ENCODE measurements at places on chromosomes 1 and 21. TPM values are rescaled to one million over a fixed set of nuclear protein-coding genes. Genes with fewer than 3 reads are reported as not detected.

DNA sequence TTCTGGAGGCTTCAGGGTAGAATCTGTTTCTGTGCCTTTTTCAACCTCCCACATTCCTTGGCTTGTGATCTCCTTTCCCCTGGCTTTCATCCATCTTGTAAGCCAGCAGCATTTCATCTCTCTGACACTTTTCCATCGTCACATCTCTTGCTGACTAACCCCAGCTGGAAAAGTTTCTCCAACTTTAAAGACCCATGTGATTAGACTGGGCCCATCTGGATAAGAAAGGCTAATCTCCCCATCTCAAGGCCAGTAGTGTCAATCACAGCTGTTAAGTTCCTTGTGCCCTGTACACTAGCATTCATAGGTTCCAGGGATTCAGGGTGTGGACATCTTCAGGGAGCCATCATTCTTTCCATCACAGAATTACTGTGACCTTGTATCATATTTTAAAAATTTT lies 452.1 kb downstream of the TTLL7 start:
- no peak overlapping the region for H3K27ac ChIP-seq
- H3K27me3 ChIP-seq, result peaks cover 7% of the 10 kb centered on the region
- no peaks in the 10 kb centered on the region for H3K4me1 ChIP-seq
- DNase-seq, result no peak
- H3K36me3 ChIP-seq, result no peaks in the 10 kb centered on the region

DNA sequence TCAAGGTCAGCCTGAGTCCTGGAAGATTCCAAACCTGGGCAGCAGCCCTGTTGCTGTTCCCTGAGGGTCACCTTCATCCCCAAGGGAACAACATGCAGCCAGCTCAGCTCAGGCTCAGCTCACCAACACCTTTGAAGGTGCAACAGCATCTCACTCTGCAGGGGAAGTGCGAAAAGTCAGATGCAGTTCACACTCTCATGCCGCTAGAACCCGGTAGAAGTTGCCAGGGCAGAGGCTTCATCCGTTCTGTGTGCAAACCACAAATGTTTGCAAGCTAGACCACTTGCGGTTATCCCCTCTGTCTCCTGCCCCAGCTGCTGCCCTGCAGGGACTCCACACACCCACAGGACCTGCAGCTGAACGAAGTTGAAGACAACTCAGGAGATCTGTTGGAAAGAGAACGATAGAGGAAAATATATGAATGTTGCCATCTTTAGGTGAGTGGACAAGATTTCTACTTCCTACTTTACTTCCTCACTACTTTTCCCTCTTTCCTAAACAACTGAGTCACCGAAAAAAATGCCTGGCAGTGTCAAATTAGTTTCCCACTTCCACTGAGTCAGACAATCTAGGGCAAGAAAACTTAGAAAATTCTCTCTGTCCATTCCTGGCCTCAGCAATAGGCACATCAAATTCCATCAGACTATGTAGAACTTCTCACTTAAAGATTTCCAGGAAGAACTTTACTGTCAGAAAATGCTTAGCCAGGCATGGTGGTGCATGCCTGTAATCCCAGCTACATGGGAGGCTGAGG lies 1.8 kb upstream of the FCRL6 start:
- H3K27me3 ChIP-seq, result peaks cover 56% of the 10 kb centered on the region
- no peaks in the 10 kb centered on the region for H3K36me3 ChIP-seq
- H3K4me3 ChIP-seq, result no peak overlapping the region

PTPN7 gene
- not detected for total RNA-seq

- no peak overlapping the region for H3K27ac ChIP-seq
- peaks cover 11% of the 10 kb centered on the region for H3K4me1 ChIP-seq
- no peak overlapping the region for H3K4me3 ChIP-seq
These were observed 2.5 kb downstream of the SEMA4A start for GRCh38 chr1:156155756-156156510.

Measured in type B pancreatic cell (in vitro differentiated cells).